Prostate gland (tissue), 2 donors: ENCODE measurements at places on chromosomes 6 and 20. TPM values are rescaled to one million over a fixed set of nuclear protein-coding genes. Genes with fewer than 3 reads are reported as not detected.

The DEFB129 gene
- total RNA-seq = not detected

The PSMF1 gene
- 76.8 TPM for total RNA-seq

The RIN2 gene
- total RNA-seq = 77.9 TPM

The FAM217A gene
- not detected for total RNA-seq

The C6orf58 gene
- not detected for total RNA-seq

The ARFGEF3 gene
- 80.1 TPM for total RNA-seq

The OR10C1 gene
- total RNA-seq = not detected

The PRICKLE4 gene
- 11.4 TPM for total RNA-seq
